ENCODE measurements at places on chromosomes 6 and 20.

GRCh38 chr6:137928286-137928685, 61.2 kb downstream of the TNFAIP3 start:
- peak; percentile 90 for DNase-seq

DNA sequence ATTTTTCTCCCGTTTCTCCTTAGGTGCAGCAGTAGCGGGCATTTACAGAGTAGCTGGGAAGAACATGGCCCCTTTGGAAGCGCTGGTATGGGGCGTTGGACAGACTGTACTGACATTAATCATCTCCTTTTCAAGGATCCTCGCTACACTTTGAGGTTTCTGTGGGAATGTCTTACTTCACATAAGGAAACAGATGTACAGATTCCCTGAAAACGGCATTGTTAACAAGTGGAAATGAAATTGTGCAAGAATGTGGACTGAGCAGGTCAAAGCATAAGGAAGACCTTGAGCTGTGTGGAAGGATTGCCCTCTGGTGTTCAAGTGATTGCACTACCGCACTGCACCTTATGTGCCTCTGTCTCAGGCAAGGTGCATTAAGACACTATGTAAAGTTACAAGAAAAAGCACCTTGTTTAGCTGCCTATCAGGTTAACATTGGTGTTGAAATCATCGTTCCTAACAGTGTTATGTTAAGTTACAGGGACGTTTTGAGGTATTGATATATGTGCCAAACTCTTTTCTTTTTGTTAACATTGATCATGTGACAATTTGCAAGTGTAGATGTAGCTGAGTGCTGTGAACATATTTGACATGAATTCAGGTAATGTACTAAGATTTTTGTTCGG, 38.0 kb downstream of the TMEM170B start:
- DNase-seq: peak; percentile 90

DNA sequence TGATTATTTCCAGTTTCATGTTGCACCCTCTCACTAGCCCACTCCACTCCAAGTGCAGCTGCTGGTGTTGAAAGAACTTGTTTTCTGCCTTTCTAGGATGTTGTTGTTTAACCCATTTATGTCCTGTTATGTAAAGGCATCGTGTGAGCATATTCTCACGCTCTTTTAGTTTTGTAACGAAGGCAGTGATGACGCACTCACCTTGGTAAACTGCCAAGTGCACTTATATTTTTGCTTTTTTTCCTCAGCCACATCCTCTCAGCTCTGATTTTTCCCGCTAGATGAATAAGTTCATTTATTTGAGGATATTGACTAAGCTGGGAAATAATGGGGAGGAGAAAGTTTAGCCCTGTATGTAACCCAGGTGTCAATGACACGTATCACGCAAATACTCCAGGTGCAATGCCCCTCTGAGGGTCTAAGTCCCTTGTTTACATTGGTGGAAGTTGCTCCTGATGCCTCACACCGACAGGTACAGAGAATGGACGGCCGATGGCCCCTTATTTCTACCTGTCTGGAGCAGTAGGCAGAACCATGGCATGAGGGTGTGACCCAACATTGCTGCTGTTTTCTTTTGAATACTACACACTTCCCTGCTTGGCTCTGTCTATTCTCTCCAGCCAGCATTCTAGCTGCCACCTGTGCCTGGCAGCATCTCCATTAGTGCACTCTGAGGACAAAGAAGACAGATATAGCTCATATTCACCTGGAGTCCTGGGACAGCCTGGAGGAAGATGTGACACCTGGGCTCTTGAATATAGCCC, 132.7 kb upstream of the SLC24A3 start:
- no peak for DNase-seq

DNA sequence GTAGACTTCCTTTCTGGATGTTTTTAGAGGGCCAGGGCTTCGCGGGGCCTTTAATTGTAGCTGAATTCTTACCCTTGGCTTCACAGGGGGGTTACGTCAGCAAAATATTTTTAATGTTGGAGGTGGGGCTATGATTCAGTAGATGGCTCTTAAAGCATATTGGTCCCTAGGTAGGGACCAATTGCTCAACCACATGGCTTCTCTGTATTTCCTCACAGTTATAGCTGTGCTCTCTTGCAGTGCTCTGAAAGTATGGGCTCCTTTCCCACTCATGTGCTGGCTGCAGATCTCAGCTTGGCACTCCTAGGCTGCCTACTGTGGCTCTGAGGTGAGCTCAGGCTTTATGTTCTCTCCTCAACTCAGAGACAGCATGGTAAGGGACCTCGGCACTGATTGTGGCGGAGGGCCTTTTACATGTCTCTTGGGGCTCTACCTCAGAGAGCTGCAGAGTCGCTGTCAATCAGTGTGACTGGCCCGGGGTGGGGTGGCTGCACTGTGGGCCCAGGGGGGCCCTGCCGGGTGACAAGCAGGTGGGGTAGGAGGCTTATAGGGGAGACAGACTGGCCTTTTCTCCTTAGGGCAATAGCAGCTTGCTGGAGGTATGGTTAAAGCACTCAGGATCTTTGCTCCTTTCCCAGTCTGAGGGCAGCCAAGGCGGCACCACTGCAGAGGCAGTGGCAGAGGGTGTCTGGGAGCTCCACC, 318.0 kb downstream of the DOK5 start:
- no peak for DNase-seq

- no peak for DNase-seq
Measured at GRCh38 chr6:124943658-124944057, 18.6 kb upstream of the RNF217 start.

- DNase-seq: no peak
Measured at GRCh38 chr20:57529160-57529585, 4.2 kb upstream of the CTCFL start.

- peak; percentile 55 for DNase-seq
Measured at GRCh38 chr20:32681175-32682084, 7.7 kb upstream of the C20orf203 start.

GRCh38 chr20:53579266-53579580, 14.4 kb downstream of the ZNF217 start:
- DNase-seq: no peak

DNA sequence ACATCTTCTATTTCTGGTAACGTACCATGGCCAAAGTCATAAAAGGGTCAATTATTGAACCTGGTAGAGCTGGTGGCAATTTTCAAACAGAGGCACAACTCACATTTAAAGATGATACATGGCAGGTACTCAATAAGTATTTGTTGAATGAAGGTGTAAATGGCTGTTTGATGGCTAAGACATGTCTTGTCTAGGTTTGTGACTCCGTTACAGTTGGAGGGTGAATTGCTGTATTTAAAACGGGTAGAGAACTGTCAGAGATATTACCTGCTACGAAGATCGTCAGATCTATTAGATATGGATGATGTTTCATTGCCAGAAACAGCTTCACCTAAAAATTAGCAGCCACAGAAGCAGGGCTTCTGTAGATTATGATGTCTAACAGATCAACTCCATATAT, 601.9 kb downstream of the PRKN start:
- no peak for DNase-seq

- DNase-seq: no peak
Measured at GRCh38 chr20:4989570-4989969, 11.7 kb downstream of the SLC23A2 start.

GRCh38 chr20:52943185-52943841, 28.8 kb upstream of the TSHZ2 start:
- DNase-seq: peak; percentile 56

GRCh38 chr6:140581601-140582000, 1207.2 kb upstream of the CITED2 start:
- DNase-seq: peak; percentile 74

DNA sequence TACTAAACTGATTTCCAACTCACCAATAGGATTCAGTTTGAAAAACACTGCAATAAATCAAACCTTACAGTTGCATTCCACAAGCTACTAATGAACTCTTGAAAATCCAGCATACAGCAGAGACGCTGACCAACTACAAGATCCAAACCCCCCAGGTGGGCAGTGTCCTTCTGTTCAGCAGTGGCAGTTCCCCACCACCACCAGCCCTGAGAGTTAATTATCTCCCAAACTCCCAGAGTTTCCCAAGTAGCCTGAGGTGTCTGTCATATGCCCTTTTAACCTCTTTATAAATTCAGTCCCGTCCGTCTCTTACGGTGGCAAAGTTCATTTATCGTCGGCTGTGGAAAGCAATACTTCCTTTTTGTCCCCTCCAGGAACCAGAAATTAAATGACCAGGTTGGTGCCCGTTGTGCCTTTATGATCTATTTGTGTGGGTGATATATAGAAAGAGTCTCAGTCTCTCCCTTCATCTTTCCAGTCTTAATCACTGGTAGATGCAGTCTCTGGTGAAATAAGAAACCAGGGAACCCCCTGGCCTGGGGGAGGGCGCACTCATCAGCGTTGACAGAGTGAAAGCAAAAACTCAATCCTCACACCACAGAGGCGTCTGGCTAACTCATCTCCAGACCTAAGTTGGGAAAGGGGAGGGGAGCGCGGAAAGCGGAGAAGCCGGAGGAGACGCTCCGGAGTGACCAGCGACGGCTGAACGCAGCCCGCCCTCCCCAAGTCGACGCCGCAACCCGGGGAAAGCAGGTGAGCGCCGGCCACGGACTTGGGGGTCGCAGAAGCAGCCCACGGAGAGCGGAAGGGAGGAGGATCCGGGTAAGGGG, 717 bp downstream of the MRPL14 start:
- peak; percentile 30 for DNase-seq

DNA sequence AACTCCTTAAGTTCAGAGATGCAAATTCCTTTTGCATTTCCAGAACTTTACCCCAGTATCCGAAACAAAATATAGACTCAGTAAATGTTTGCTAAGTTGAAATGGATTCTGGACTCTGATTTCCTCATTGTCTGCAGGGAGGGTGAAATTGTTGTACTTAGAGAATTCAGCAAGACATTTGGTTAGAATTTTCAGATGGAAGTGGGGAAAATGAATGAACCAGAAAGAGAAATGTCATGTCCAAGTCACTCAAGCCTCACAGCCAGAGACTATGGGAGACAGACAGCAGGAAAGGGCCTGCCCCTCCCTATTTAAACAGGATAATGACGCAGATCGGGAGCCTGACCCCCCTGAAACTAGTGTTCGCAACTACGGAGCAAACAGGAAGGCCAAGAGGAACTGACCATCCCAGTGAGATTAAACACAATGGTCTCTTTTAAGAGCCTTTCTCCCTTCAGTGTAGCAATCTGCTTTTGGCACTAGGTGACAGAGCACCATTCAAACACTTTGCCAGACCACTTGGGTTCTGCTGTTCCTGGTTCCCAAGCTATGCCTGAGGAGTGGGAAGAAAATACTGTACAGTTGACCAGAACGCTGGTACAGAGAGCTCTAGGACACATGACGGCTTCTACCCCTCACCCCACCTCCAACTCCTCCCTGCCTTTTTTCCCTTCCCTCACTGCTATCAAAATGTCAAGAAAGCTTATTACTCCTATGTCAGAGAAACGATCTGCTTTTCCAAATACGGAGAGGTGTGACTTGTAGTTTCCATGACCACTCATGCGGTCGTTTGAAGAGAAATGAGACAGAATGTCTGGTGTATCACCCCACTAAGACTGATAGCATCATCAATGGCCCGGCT, 13.7 kb downstream of the NEDD9 start:
- DNase-seq: peak; percentile 13

DNA sequence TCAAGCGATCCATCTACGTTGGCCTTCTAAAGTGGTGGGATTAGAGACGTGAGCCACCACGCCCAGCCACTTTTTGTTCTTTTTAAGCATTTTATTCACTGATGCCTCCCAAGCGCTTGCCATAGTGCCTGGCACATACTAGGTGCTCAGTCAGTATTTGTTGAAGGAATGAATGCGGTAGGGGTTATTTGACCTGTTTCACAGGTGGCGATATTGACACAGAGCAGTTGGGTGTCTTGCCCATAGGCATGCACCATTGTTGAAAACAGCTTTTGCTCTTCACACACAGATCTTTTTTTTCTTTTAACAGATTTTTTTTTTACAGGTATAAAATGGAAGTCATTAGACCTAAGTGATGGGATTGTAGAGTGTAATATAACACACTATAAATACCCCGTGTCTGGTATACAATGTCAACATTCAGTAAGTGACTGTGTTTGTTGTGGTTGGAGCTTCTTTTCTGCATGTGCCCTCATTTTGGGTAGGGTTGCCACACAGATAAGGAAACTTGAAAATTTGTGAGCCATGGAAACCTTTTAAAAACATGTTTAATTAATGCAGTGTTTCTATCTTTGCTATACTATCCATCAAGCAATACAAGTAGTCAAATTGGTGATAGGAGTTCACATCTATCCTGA, 24.8 kb downstream of the RREB1 start:
- DNase-seq: no peak

- DNase-seq: no peak
Measured at GRCh38 chr6:21103626-21104224, 489.8 kb upstream of the SOX4 start.
